Activated B cell treated with CpG ODN at 0.5 μM for 24 hours (primary cell): ENCODE measurements at places on chromosomes 3 and 15. TPM values are rescaled to one million over a fixed set of nuclear protein-coding genes. Genes with fewer than 3 reads are reported as not detected.
A peak's percentile ranks its signal among the peaks of the same experiment; 100 is the strongest.

The IMPG2 gene
- total RNA-seq: 0.20 and 0.29 TPM in 2 replicates

GRCh38 chr15:32683906-32684584 is 33.8 kb upstream of the GREM1 start:
- DNase-seq: no peak

- DNase-seq: no peak
These were observed 62.4 kb upstream of the SPATA12 start for GRCh38 chr3:56998076-56998529.

- DNase-seq: no peak
These were observed 311.5 kb upstream of the THBS1 start for GRCh38 chr15:39269352-39269751.

DNA sequence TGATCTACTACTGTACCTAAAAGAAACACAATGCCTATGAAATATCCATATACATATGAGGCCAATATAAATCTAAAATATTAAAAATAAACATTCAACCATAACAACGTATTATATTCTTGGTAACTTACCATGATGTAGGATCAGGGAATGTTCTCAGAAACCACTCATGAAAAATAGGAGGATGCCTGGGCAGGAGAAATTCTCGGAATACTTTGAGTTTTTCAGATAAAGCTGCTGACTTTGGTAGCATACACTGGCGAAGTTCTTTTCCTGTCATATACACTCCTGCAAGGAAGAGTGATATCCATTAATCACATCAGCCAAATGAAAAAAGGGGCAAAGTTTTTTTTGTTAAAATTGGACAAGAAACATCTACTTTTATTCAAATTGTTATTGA is 11.3 kb upstream of the XRN1 start:
- no peak for DNase-seq

The IL20RB gene
- 0.98 and 1.5 TPM in 2 replicates for total RNA-seq

GRCh38 chr3:52245322-52246263 is at the start of gene PPM1M:
Gene PPM1M (plus strand): TSS chr3:52245759. CDS start chr3:52245825, 66 bp downstream.
- DNase-seq: peak; percentile 61

DNA sequence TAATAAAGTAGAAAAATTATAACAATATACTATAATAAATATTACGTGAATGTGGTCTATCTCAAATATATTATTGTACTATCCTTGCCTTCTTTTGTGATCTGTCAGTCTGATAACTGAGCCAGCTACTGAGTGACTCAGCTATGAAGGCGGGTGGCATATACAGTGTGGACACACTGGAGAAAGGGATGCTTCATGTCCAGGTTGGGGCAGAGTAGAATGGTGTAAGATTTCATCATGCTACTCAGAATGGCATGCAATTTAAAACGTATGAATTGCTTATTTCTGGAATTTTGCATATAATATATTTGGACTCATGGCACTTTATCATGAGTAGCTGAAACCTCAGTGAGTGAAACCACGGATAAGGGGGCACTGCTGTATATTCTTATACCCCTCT is 172.9 kb upstream of the TBC1D5 start:
- DNase-seq: no peak

DNA sequence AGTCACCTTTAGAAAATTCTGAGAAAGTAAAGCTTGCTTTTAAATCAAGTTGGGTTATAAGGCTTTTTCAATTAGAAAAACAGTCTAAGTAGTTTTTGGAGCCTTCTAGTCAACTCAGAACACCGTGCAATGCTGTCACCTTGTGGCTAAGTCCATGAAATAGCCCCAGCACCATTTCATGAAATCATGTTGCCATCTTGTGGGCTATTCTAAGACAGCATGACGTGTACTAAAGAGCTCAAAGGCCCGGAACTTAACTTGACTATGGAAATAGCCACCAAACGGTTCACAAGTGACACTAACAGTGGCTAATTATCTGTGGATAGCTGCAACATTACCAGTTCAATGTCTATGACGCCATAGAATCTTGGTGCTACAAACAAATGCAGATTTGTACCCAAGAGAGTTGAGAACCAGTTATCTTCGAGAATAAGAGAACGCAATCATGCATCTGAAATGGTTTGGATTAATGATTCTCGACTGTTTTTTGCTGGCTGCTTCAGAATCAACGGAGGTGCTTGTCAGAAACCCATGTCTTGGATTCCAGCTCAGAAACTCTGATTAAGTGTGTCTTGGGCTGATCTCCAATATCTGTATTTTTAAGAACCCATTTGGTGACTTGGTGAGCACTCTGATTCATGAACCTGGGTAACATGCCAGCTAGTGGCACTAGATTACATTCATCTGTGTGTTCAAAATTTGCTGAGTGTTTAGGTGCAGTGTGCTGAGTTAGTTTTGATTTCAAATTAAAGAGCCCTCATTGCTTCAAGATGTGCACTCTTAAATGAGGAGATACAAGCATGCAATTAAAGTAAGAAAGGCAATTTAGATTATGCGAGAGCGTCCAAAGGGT is 111.2 kb upstream of the MCTP2 start:
- no peak for DNase-seq

The FILIP1L gene
- 1.4 and 1.5 TPM in 2 replicates for total RNA-seq

The SLC28A2 gene
- not detected in 2 replicates for total RNA-seq

The RETNLB gene
- not detected in 2 replicates for total RNA-seq

The RYK gene
- total RNA-seq: 34.0 and 38.8 TPM in 2 replicates

DNA sequence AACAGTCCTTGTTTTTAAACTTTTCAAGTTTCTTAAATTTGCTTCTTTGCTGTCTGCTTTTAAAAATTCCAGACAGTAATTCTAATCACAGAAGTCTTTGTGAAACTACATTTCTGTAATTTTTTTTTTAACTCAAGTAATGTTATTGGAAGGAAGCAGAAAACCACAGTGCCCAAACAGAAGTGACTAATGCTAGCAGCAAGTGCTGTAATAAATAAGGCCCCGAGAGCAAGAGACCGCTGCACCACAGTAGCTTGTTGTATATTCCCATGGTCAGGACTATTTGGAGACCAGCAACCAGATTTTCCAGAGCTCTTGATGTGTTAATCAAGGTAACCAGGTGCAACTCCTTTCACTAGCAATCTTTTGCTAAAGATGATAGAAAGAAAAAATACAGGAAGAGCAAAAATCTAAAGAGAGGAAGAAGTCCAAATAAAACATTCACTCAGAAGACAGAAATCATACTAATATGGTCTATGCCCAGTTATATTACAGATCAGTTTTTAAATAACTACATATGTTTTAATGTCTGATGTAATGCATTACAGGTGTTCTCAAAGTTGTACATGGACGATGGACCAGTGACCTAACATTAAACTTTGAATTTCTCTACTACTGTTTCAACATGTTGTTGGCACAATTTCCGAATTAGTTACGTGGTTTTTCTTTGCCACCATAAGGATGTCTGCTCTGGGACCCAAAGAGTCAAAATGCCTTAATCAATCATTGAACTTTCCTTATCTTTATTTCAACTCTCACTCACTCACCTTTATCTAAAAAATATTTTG is 36.4 kb downstream of the WWTR1 start:
- no peak for DNase-seq

DNA sequence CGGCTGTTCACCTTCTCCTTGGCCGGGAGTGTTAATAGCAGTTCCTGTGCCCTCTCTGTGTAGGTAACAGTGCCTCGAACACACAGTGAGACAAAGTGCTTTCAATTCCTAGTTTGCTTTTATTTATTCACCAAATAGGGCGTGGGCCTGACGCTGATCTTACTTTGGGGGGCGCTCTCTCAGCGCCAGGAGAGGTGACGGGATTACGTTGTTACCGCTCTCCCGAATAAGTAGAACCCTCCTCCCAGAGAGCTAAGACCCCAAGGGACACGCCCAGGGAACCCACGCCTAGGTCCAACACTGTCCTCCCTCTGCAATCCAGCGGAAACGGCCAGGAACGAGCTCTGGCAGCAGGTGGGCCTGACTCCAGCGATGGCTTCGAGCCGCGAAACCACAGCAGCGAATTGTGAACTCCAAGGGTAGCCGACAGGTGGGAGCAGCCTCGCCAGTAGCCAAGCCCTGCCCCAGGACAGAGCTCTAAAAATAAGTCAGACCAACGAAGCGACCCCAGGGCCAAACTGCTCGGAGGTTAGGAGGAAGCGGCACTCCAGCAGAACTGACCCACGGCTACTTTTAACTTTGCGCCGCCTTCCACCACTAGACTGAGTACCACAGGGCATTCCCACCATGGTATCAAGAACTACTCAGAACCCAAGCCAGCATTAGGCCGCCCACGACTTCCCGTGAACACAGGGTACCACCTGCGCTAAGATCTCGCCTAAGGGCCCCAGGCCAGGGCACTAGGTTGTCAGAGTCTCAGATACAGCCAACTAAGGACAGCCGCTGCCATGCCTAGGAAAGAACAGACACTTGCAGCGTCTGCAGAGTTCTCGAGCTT is 1.6 kb upstream of the SIN3A start:
- DNase-seq: peak; percentile 34

- DNase-seq: no peak
These were observed 33.1 kb downstream of the TBC1D5 start for GRCh38 chr3:17709236-17709810.

The ITIH1 gene
- total RNA-seq: 0.42 and 0.80 TPM in 2 replicates

The EIF4E3 gene
- total RNA-seq: 1.8 and 2.0 TPM in 2 replicates

- no peak for DNase-seq
These were observed 360.1 kb upstream of the GOLIM4 start for GRCh38 chr3:168455814-168456213.

The GOLGA8S gene
- total RNA-seq: 0.09 and 0.10 TPM in 2 replicates
